Fibroblast of gingiva (primary cell): ENCODE measurements at places on chromosomes 12 and 14.
A peak's percentile ranks its signal among the peaks of the same experiment; 100 is the strongest.

- DNase-seq: no peak
Measured at GRCh38 chr14:74486164-74486563, 6.9 kb downstream of the NPC2 start.

GRCh38 chr12:68403296-68403695 is 71.1 kb upstream of the MDM1 start:
- DNase-seq: no peak

DNA sequence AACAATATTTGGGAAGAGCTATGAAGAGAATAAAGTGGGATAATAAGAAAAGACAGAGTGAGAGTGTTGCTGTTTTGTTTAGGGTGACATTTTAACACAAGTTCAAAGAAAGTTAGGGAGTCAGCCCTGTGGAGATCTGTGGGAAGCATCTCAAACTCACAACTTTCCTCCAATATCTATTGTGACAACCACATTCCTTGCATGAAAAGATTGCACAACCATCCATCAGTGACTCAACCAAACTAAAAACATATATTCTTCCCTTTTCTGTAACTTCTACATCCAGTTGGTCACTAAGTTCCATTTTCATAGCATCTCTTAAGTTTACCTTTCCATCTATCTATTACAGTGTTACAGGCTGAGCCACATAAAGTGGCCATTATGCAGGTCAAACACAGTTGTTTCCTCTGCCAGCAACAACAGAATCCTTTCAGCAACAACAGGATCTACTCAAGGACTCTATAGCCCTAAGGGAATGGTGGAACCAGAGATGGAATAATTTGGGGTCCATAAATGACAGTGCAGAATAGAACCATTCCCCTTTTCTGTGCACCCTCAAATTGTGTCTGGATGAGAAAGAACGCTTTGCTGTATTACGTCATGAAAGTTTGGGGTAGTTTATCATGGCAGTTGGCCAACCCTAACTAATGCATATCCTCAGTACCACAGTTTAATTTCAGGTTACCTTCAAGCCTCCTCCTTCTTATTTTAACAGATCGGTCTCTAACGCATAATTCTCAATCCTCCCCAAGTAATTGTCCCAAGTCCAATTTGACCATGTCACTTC is 118.8 kb downstream of the ST8SIA1 start:
- DNase-seq: peak; percentile 61

GRCh38 chr14:20435582-20436362 is at the start of gene KLHL33:
Gene KLHL33 (minus strand): TSS chr14:20436166. CDS start chr14:20435811, 355 bp downstream.
- DNase-seq: peak; percentile 20

DNA sequence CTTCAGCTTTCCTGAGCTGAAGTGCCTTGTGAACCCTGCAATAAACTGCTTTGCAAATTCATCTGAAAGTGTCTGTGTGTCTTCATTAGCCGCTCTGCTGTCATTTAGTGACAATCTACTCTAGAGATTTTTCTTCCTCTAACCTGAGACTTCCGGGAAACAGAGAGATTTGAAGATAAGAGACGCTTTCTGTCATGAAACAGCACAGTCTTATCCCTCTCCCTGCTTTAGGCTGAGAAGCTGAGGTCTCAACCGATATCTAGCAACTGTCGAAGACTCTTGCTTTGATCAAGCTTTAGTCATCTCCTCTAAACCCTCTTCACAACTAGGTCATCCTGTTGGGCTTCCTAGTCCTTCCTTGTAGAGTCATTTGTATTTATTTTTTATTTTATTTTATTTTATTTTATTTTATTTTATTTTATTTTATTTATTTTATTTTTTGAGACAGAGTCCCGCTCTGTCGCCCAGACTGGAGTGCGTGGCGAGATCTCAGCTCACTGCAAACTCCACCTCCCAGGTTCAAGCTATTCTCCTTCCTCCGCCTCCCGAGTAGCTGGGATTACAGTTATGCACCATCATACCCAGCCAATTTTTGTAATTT is 1.2 kb downstream of the RNASE2 start:
- DNase-seq: no peak

DNA sequence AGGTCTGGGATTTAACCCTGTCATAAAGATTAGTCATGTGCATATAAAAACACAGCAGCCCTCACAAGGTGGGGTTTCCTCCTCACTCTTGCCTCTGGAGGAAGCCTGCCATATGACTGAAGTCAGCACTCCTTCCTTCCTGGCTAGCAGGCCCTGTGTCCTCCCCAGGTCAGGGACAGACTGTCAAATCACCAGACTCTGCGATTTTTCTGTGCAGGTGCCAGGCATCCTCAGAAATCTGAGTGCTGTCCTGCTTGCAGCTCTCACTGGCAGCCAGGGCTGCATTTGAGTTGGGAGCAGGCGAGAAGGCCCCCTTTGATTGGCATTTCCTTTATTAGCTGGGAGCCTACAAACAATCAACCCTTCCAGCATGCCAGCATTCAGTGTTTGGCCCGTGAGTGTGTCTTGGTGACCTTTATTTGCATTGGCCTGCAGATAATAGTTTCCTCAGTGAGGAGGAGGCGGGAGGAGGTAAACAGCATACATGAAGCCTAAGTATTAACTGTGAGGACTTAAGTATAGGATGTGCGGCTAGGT is 183.8 kb upstream of the ARHGAP5 start:
- DNase-seq: no peak

DNA sequence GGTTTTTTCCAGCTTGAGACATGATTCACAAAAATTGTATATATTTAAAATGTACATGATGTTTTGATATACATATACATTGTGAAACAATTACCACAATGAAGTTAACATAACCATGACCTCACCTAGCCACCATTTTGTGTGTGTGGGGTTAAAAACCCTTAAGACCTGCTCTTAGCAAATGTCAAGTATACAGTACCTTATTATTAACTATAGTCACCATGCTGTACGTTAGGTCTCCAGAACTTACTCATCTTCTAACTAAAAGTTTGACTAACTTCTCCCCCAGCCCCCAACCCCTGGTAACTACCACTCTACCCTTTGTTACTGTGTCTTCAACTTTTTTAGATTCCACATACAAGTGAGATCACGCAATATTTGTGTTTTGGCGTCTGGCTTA is 52.6 kb downstream of the EIF2S3B start:
- no peak for DNase-seq

DNA sequence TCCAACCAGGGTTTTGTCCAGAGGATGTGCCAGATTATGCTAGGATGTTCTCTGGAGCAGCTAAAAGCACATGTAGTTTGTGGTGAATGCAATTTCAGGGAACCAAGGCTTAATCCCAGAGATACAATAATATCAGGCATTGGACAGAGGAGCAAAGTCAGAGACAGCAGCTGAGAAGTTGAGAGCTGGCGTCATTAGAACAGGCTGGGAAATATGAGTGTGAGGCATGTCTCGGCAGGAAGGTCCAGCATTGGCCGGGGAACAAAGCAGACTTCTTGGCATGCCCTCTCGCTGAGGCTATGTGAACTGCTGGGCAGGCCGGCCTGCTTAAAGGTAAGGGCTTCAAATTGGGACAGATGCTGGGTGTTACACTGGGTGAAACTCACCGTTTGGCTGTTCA is 125.4 kb downstream of the CAND1 start:
- peak; percentile 52 for DNase-seq

DNA sequence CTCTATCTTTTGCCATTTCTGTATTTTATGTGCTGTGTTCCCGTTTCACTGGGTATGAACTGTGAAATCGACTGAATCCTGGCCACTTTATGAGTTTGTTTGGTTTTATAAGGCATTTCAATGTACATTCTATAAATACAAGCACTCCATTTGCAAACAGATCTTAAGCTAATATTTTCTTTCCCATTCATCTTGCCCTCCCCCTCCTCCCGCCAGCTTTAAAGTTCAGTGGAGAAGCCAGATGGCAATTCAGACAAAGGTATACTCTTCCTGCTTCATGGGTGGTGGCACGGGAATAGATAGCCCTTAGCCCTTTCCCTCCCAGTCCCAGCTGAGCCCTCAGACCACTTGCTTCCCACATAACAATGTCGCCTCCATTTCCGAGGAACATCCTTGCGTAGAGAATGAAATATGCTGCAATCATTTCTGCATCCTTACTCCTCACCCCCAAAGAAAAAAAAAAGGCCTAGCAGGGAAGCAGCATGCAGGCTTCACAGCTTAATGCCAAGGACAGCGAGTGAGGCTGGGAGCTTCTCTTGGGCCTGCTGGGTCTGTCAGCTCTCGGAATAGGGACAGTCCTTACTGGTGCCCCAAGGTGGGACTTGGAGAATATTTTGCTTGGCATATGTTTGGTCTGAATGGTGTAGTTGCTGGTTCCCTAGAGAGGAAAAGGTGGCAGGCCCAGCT is 52.8 kb upstream of the SRSF5 start:
- DNase-seq: no peak

- DNase-seq: no peak
Measured at GRCh38 chr14:61992139-61992538, 229.9 kb downstream of the SNAPC1 start.

GRCh38 chr12:42935756-42936155 is 346.2 kb upstream of the PRICKLE1 start:
- peak; percentile 69 for DNase-seq

DNA sequence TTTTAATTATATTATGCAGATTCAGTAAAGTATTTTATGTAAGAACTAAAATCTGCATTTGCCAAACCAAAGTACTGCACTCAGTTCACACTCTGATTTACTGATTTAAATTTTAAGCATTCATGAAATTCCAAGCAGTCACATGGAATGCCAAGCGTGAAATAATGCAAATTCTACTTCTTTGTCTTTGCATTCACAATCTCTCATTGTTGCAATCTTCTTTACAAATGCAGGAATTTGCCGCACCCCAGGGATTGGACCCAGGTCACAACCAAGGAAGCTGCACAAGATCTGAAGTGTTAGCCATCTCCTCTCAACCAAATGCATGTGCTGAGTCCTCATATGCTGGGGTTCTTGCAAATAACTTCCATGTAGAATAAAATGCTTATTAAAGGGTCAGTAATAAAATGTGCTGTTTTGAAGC is 71.9 kb downstream of the TUNAR start:
- no peak for DNase-seq

DNA sequence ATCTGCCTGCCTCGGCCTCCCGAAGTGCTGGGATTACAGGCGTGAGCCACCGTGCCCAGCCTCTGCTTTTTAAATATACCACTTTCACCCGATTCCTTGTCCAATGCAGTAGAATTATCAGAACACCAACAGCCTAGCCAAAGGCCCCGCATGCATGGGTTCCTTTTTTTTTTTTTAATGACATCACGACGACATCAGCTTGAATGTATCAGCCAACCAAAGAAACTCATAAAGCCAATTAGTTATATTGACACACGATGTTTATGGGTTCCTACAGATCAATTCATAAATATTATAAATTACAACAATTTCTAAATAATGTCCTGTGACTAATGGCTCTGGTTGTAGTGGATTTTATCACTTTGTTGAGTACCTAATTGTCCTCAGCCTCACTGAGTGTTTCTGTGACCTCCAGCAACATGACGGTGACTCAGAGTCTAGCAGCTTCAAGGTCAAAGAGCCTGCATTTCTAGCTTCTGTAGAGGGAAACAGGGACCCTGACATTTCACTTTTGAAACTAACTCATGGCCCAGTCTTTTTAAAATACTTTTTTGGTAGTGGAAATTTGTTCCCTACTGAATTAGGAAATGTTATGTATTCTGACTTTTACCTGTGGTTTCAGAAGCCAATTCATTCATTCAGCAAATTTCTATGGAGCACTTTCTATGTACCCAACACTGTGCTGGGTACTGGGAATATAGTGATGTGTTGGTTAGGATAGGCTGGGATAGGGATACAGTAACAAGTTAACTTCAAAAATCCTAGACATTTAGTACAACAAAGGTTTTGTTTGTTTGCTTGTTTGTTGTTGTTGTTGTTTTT is 144.1 kb downstream of the SUDS3 start:
- DNase-seq: no peak

DNA sequence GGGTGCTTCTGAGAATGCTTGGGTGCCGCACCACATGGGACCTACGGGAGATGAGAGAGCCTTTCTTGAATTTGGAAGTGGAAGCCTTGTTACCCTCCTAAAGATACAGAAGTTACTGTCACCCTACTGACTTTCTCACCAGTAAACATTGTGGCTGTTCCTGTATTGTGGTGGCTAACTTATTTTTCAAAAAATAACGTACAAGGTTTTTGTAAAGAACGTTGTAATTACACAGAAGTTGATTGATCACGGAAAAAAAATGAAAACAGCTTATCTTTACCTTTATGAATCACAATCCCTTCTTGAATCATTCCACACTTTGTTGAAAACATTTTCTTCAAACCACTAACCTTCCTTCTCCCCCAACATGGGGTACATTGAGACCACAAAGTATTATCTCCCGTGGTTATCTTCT is 22.0 kb upstream of the PPFIBP1 start:
- DNase-seq: no peak

DNA sequence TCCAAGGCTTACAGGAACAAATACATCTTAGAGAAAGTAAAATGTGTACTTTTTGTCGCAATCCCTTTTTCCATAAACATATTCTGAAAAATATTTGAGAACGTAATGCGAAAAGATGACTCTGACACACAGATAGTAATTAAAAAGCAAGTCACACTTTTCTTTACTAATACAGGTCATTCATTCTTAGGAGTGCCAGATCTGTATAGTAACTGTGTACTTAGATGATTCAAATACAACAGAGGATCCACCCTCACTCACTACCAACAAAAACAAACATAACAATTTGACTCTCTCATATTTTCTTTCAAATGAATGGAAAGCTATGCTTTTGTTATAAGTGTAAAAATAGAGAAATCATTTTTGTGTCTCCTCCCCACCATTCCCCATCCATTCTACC is 795.4 kb downstream of the SLC6A15 start:
- no peak for DNase-seq

GRCh38 chr14:90290337-90291011 is 34.1 kb downstream of the PSMC1 start:
- no peak for DNase-seq

DNA sequence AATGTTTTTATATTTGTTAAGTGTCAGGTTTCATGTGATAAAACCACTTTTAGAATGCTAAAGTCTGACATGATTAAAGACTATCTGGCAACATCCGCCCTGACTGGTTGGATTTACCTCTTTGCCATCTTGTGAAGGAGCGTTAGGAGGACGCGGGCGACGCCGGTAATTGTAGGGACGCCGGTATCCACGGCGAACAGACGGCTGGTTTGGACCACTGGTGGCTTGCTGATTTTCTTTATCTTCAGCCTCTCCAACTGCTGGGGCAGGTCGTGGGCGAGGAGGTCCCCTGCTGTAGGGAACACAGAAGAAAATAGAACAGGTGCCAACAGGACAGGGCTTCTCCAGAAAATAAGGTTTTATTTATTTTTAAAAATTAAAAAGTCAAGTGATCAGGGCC is 21.3 kb downstream of the YBX3 start:
- DNase-seq: no peak

GRCh38 chr14:56219666-56220413 is 101.6 kb downstream of the PELI2 start:
- no peak for DNase-seq

GRCh38 chr12:42174978-42175377 is 30.3 kb upstream of the GXYLT1 start:
- DNase-seq: no peak

- DNase-seq: no peak
Measured at GRCh38 chr14:99964979-99965378, 100.2 kb upstream of the EVL start.

GRCh38 chr14:55277972-55278740 is 6.9 kb downstream of the FBXO34 start:
- DNase-seq: no peak

GRCh38 chr14:25537846-25538455 is 488.0 kb upstream of the STXBP6 start:
- DNase-seq: no peak

GRCh38 chr14:99325591-99325990 is 53.6 kb upstream of the BCL11B start:
- no peak for DNase-seq

GRCh38 chr14:101836135-101836534 is 74.6 kb downstream of the PPP2R5C start:
- DNase-seq: peak; percentile 33

- DNase-seq: no peak
Measured at GRCh38 chr12:4277857-4278256, 4.3 kb downstream of the CCND2 start.
